ENCODE measurements at places on chromosomes 5 and 9. TPM values are rescaled to one million over a fixed set of nuclear protein-coding genes. Genes with fewer than 3 reads are reported as not detected.

DNA sequence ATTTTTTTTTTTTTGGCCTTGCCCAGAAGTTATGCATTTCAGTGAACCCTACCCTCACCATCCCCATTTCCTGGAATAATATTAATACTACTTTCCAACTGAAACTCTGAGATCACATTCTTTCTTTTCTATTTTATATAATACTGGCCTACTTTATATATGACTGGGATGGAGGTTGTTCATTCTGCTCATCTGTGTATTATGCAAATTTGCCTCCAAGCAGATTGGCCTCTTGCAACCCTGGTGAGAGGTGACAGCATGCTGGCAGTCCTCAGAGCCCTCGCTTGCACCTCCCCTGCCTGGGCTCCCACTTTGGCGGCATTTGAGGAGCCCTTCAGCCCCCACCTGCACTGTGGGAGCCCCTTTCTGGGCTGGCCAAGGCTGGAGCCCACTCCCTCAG is 35.4 kb downstream of the CDKN2A start:
- no peak for DNase-seq

- DNase-seq: no peak
Observed at GRCh38 chr5:16807547-16807864, 128.6 kb downstream of the MYO10 start.

GRCh38 chr9:105127863-105128220 is 116.6 kb upstream of the SLC44A1 start:
- DNase-seq: peak; percentile 76

DNA sequence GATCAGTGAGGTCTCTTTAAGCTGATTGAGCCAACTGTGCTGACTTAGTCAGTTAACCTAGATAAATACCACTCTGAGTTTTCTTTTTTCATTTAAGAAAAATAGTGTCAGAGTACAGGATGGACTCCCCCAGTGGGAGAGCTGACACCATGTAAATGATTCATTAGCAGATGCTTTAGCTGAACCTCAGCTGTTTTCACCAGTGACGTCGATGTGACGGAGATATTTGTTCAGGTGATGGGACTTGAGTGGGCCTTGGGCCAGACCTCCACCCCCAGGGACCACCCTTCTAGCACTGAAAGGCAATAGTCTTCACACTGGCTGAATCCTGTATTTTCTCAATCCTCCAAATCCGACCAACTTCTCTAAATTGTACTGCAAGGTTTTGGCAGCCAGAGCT is 196.1 kb downstream of the GAS1 start:
- peak; percentile 26 for DNase-seq

DNA sequence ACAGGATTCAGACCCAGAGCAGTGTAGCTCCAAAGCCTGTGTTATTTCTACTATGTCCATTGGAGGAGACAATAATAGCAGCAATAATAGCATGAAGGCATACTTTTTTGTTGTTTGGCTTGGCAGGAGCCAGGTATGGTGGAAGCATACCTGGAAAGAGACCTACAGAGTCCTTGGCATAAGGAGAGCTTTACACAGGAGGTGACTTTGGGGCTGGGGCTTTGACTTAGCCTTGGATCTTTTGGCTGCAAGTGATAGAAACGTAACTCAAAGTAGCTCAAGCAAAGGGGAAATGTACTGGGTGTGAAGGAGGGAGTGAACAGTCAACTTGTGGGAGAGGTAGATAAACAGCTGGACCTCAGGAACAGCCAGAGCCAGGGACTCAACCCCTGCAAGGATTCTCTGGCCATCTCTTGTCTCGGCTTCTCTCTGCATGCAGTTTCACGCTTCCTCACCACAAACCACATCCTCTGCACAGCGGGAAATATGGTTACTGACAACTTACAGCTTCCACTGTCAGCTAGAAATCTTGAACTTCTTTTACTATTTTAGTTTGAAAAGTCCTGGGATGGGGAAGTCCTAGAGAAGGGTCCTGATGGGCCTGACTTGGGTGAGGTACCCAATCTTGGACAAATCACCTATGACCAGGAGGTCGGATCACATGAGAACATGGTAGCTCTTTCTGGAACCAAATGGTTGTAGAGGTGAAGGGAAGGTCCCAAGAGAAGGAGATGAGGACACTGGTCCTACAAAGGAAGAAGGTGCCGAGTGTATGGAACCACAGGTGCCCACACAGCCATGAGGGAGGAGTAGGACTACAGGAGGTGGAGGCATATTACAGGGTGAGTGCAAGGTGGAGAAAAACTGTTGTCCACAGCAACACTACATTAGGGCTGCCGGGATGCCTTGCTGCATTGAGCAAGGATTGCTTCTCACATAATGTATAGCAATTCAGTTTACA is 47.0 kb upstream of the TGFBR1 start:
- DNase-seq: peak; percentile 85

DNA sequence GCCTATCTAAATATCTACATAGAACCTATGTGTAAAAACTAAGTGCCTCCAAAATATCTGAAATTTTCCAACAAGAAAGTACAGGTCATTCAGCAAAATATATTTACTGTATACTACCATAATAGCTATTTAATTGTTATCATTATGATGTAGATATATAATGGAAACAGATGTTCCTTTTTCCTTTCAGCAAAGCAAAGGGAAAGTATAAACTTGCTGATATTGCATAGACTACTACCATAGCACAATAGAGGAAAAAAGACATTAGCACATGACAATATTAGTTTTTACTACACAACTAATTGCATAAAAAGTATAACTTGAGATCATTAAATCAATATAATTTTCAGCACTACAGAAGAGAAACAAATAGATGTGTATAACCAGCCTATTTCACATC is 14.9 kb downstream of the NR2F1-AS1 start:
- no peak for DNase-seq

DNA sequence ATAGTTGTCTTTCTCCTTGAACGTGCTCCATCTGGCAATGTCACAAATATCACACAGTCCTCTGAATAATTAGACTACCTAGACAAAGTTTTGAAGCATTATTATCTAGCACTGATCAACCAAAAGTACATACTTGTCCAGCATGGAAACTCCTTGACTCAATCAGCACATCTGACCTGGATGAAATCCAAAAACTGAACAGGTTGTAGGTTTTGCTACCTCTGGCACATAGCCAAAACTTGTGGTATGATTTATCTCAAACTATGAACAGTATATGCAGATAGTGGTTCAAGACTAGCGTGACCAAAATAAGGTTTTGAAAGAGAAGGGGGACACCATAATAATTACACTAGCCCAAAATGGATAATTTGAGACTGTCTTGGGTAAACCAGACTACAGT is 158.1 kb downstream of the ARRDC3 start:
- DNase-seq: no peak

- DNase-seq: no peak
Observed at GRCh38 chr5:10124287-10124686, 125.4 kb downstream of the ATPSCKMT start.

GRCh38 chr5:110054240-110054639 is 364.5 kb downstream of the MAN2A1 start:
- DNase-seq: peak; percentile 48

GRCh38 chr5:8730194-8730593 is 815.7 kb downstream of the SEMA5A start:
- peak; percentile 23 for DNase-seq

GRCh38 chr9:75053869-75054268 is 25.8 kb upstream of the CARNMT1 start:
- no peak for DNase-seq

DNA sequence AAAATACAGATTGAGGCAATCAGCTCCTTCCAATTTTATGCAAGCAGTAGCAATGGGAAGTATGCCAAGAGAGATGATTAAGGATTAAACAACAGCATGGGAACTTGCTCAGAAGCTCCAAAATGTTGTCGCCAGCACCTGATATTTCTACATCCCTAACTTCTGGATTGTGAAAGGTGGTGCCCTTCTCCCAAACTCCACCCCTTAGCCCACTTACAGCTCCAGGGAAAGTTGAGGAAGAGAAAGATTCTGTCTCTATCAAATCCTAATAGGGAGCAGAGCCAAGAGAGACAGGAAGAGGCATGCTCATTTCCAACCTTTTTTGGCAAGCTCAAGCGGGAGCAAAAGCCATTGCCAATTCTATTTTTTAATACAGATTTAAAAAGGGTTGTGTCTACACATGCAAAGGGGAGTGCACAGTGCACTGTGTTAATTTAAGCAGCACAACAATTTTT is 92.4 kb upstream of the NR3C1 start:
- peak; percentile 77 for DNase-seq

DNA sequence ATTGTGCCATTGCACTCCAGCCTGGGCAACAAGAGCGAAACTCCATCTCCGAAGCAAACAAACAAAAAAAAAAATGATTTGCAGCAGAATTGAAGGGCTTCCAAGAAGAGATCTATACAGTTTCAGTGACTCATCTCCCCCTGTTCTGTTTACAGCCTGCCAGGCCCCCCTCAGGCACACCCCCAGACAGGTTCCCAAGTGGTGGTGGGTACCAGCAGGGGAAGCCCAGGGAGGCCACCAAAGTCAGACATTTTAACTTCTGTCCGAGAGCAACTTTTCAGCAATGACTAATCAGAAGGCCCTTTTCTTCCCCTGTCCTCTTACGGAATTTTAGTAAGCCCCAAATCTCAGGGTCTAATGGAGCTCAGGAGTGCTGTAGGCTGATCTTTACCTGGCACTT is 98.7 kb downstream of the PAX5 start:
- DNase-seq: no peak

DNA sequence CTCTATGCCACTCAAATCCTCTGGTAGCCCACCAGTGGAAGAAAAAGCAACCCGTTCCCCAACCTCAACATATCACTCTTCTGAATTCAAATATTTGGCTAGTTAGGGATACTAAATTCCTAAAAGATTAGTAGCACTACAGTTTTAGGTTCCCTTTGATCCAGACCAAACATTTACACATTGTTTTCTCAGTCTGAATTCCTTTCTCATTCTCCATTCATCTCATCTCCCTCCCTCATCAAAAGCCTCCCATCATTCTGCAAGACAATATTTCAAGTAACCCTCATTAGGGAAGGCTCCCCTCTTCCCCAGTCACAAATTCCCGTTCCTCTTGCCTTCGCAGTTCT is 26.3 kb downstream of the ADAM19 start:
- DNase-seq: no peak

- no peak for DNase-seq
Observed at GRCh38 chr5:59185757-59186385, 603.0 kb downstream of the RAB3C start.

GRCh38 chr9:33443047-33443446 is 4.3 kb downstream of the AQP3 start:
- DNase-seq: peak; percentile 61

DNA sequence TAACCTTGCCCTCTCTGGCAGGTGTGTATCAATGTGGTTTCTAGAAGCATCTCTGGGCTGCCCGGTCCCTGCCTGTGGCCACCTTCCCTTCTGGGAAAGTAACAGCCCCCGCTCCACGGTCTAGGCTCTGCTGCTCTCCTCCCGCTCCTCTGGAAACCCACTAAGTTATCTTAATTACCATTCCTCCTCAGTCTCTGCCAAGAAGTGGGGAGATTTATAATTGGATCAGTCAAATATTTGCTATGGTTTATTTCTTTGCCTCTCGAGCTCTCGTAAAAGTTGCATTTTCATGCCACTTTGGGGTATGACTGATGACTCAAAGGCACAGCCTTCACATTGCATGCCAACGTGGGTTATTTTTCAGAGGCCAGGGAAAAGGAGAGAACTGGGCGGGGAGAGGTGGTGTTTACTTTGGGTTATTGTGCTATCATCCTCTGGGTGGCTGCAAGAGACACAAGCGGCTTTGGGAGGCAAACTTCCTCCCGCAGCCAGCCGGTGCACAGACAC is 205.3 kb upstream of the WWC1 start:
- DNase-seq: peak; percentile 64

GRCh38 chr9:124694414-124695279 is 76.5 kb downstream of the NR6A1 start:
- DNase-seq: no peak

DNA sequence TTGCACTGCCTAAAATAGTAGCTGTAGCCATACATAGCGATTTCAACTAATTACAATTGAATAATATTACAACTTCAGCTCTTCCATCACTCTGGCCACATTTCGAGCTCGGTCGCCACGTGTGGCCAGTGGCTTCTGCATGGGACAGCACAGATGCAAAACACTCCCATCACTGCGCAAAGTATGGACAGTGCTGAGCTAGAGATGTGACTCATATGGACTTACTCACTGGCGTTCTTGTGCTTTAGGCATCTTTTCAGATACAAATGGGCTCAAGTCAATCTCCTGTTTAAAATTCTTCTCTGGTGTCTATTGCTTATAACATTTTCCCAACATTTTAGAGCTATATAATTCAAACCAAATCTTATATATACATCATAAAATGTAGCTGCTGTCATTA is 222.7 kb downstream of the ELAVL2 start:
- no peak for DNase-seq

- DNase-seq: peak; percentile 82
Observed at GRCh38 chr5:74641735-74642542, 1.4 kb upstream of the ENC1 start.

- DNase-seq: no peak
Observed at GRCh38 chr5:172596638-172597231, 44.3 kb upstream of the NEURL1B start.

DNA sequence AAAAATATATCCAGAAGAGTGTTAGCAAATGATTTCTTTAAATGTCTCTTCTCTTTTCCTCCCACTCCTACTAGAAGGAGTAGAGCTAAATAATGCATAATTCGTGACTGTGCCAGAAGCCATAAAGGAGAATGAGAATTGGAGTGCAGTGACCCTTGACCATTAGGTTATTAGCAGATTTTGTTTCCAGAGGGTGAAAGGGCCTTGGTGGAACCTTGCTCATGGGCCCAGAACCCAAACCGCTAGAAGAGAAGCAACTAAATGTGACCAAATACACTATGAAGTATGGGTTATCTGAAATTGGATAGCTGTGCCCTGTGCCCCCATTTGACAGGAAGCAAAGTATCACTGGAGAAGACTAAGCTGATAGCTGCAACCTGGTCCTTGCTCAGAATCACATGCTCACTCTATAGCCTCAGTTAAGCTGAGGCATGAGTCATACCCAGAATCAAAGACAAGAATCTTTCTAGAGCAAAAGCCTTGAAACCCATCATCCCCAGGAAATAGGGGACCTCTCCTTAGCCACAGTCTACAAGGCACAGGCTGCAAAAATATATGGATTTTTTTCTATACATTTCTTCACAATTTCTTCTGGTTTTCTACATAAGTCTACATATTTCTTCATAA is 36.3 kb downstream of the CAPSL start:
- DNase-seq: peak; percentile 55

- DNase-seq: peak; percentile 34
Observed at GRCh38 chr9:132994410-132995120, 16.1 kb downstream of the GFI1B start.

- DNase-seq: peak; percentile 86
Observed at GRCh38 chr9:91433180-91433579, 9.5 kb upstream of the NFIL3 start.

IFNA2 gene
- total RNA-seq: not detected

INSL6 gene
- 0.64 TPM for total RNA-seq

FOXD4L6 gene
- total RNA-seq: under 0.01 TPM

RNF180 gene
- 5.6 TPM for total RNA-seq

NR4A3 gene
- under 0.01 TPM for total RNA-seq

GM2A gene
- total RNA-seq: 18.7 TPM

PCDHB5 gene
- total RNA-seq: 0.32 TPM

TRAF1 gene
- total RNA-seq: 0.86 TPM

ASS1 gene
- total RNA-seq: 88.3 TPM

STING1 gene
- total RNA-seq: 25.9 TPM

SLCO4C1 gene
- total RNA-seq: under 0.01 TPM

HSDL2 gene
- total RNA-seq: 29.3 TPM
